NCI-H1048 (cell line): ENCODE measurements at places on chromosomes 5 and 9.

- DNase-seq, result no peak
Measured at GRCh38 chr5:88548136-88548805, 279.6 kb upstream of the TMEM161B start.

DNA sequence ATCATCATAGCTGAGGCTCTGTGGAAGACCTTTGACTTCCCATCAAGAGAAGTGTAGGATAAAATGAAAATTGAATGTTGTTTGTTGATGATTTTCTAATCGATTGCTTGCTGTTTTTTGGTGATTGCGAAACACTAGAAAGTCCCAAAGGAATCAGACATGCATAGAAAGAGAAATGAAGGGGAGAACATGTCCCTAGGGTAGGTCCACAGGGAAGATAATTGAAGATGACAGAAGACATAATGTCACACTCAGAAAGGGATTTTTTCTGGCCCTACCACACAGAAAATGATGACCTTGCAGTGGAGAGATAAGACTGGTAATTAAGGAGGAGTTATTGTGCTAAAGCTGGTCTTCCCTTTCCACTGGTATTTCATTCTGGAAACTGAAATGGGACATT, 62.8 kb downstream of the INSYN2B start:
- DNase-seq, result no peak

- no peak for DNase-seq
Measured at GRCh38 chr5:97142521-97143254, at the start of gene LIX1. LIX1 (minus strand) TSS chr5:97142611; CDS start chr5:97142576, 35 bp downstream.

DNA sequence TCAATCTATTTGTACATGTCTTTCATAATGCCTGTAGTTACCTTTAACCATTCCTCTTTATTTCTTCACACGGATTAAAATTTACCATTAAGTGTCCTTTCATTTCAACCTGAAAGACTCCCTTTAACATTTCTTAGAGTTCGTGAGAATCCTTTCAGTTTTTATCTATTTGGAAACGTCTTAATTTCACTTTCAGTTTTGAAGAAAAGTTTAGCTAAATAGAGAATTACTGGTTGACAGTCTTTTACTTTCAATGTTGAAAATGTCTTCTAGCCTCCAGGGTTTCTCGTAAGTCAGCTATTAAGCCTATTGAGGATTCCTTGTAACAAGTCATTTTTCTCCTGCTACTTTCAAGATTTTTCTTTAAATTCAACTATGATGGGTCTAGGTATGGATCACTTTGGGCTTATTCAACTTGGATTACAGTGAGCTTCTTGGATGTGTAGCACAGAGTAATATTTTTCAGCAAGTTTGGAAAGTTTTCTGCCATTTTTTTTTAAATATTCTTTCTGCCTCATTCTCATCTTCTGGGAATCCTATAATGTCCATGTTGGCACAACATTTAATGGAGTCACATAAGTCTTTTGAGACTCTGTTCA, 48.5 kb downstream of the RFX3 start:
- DNase-seq, result no peak

GRCh38 chr9:27292659-27293405, 4.1 kb downstream of the EQTN start:
- DNase-seq, result no peak

DNA sequence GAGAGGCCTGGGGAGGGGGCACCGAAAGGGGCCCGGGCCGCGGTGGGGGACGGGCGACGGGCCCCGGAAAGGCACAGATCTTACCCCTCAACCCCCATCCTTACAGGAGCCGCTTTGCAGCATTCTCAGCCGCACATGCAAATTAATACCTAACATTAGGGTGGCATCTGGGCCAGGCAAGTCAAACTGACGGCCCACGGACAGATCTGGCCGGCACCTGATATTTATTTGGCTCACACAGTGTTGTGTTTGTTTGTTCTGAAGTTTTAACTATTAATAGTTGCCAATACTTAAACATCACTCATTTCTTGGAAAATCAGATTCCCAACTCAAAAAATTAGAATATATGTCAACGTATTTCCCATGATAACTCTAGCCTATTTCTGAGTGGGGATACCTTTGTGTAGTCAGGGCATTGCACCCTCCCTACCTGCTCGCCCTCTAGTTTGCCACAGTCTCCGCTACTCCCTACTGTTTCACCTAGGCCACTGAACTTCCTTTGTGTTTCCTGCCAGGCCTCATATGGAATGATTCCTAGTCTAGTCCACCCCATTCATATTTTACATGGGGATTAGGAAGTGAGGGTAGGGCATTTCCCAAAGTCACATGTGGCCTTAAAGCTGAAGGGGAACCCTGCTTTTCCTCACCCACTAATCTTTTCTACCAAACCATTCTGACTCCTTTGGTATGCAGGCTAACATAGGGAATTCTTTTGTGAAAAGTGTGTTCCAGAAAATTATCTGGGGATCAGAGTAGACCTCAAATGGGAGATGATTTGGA, 71.9 kb upstream of the LARP1 start:
- DNase-seq, result no peak

DNA sequence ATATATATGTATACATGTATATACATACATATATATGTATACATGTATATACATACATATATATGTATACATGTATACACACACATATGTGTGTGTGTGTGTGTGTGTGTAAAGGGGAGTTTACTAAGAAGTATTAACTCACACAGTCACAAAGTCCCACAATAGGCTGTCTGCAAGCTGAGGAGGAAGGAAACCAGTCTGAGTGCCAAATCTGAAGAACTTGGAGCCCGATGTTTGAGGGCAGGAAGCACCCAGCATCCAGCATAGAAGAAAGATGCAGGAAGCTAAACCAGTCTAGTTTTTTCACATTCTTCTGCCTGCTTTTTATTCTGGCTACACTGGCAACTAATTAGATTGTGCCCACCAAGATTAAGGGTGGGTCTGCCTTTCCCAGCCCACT, 591.5 kb downstream of the PRR16 start:
- no peak for DNase-seq

DNA sequence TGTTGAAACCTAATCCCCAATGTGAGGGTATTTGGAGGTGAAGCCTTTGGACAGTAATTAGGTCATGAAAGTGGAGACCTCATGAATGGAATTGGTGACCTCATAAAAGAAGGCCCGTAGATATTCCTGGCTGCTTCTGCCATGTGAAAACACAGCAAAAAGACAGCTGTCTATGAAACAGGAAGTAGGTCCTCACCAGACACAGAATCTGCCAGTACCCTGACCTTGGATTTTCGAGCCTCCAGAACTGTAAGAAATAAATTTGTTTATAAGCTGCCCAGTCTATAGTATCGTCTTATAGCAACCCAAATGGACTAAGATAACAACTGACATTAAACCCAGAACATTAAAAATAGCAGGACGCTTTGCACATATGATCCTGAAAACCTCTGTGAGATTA, 371.1 kb downstream of the SPOCK1 start:
- no peak for DNase-seq

GRCh38 chr5:168086104-168086610, 205.3 kb upstream of the WWC1 start:
- no peak for DNase-seq

DNA sequence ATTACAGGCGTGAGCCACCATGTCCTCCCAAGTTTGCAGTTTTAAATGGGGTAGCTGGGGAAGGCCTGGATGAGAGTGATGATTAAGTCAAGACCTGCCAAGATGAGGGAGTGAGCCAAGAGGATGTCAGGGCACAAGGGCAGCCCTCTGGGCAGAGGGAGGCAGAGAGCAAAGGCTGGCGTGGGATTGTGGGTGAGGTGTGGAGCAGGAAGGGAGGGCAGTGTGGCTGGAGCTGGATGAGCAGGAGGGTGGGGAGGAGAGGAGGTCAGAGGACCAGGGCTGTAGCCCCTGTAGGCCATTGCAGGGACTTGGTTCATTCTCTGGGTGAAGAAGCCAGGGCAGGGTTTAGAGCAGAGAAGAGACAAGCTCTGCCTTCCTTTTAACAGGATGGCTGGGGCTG, 53.7 kb upstream of the CTNNA1 start:
- no peak for DNase-seq

GRCh38 chr9:92763721-92764380, 782 bp downstream of the BICD2 start:
- no peak for DNase-seq

DNA sequence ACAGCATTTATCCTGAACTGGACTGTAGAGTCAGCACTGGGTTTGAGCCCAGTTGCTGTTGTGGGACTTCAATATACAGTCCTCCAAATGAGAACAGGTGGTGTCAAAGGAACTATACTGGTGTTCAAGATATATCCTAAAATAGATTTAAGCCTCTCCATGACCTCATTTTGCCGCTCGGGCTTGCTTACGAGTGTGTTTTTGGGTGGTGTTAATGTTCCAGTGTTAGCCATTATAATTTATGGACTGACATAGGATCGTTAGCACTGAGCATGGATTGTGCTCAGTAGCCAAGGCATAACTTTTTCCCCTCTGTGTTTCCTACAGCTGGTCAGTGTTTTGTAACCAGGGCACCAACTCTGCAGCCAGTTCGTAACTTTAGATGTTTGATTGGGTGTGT, 306.6 kb downstream of the SPATA31D1 start:
- no peak for DNase-seq
